NCI-H345 (cell line): ENCODE measurements at places on chromosomes 3 and 15.
A peak's percentile ranks its signal among the peaks of the same experiment; 100 is the strongest.

DNA sequence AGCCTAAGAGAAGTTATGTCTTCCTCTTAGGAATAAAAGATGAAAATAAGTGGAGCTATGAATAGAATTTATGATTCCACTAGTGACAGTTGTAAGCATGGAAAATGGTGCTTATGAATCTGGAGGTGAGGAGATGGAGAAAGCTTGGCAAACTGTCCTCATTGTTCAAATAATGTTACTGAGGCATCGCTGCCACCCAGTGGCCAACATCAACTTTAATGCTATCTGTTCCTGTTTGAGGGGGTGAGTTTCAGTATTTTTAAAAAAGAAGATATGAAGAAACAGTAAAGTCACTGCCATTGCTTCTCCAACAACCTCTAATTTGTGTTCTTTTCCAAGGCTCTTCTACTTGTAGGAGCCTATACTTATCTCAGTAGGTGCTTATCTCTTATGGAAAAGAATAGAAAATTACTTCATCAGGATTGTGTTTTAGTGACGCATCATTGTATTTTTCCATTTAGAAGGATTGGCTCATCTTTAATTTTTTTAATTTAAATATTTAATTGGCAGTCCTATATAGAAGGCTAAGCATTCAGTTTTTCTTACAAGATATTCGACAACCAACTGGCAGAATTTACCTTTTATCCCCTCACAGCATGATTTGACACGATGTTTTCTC is 260.4 kb upstream of the P2RY1 start:
- peak; percentile 35 for DNase-seq

DNA sequence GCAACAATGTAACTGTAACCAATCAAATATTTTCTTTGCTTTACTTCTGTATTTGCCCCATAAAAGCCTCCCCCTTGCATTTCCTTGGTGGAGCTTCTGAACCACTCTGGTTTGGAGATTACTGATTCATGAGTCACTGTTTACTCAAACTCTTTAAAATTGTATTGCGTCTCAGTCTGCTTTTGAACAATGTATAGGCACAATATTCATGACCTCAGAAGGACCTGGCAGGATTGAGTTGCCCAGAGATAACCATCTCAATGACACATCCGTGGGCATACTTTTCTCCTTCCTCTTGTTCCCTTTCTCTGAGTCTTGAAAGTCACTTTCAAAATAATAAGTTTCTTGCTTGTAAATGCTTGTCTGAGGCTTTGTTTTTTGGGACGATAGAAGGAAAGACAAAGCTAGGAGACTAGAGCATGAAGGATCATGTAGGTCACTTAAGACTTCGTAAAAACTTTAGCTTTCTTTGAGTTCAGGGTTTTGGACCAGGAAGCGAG is 57.1 kb upstream of the POU1F1 start:
- no peak for DNase-seq

- DNase-seq: no peak
Measured at GRCh38 chr3:99825004-99825640, 7.5 kb downstream of the CMSS1 start.

DNA sequence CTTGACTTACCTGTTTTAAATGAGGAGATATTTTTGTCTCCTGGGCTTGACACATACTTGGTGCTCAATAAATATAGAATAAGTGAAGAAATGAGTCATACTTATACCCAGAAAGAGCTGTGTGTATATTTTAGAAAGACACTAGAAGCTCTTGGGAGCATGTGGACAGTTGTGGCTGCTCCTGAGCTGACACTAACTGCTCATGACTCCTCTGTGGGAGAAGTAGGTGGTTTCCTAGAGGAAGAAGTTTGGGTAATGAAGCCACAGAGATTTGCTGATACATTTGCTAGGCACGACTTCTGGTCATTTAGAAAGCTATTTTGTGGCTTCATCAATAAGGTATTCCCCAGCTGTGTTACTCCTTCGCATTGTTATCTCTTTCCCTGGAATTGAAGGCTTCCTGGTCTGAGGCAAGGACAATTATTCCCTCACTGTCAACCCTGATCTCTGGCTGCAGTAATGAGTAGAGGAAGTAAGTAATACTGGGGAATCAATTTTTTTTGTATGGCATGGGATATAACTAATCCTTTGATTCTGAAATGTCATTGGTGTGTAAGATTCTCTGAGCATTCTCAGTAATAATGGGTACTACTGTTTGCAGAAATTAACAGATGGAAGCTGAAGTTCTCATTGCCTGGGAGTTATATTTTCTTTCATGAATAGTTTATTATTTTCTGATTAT is 79.6 kb upstream of the DCBLD2 start:
- no peak for DNase-seq

DNA sequence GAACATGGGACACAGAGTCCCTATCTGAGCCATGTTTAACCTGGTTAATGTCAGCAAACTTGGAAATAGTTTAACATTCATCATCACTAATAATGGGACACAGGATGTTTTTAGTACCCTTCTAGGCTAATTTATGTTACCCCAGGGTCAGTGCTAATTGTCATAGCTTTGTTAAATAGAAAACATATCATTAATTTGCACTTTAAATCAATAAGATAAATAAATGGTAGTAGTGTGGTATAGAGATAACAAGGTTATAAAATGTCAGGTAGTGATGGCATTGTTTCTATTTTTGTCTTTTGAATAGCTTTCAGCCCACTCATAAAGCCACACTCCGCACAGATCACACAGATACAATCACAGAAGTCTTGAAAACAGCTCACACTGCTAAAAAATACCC is 534.9 kb downstream of the MECOM start:
- DNase-seq: no peak

- DNase-seq: no peak
Measured at GRCh38 chr3:34724916-34725499, 914.3 kb upstream of the ARPP21 start.

DNA sequence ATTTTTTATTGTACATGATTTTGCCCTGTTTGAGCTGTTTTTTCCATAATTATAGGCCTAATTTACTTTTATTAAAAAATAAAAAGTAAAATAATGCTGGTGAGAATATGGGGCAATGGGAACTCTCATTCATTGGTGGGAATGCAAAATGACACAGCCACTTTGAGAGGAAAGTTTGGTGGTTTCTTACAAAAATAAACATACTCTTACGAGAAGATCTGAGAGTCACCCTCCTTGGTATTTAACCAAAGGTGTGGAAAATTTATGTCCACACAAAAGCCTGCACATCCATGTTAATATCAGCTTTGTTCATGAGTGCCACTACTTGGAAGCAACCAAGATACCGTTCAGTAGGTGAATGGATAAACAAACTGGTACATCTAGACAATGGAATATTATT is 9.8 kb downstream of the MUC13 start:
- DNase-seq: no peak

GRCh38 chr3:48410205-48411040 is 19.5 kb downstream of the PLXNB1 start:
- DNase-seq: no peak

- DNase-seq: peak; percentile 73
Measured at GRCh38 chr15:92623435-92623834, 32.1 kb downstream of the FAM174B start.

DNA sequence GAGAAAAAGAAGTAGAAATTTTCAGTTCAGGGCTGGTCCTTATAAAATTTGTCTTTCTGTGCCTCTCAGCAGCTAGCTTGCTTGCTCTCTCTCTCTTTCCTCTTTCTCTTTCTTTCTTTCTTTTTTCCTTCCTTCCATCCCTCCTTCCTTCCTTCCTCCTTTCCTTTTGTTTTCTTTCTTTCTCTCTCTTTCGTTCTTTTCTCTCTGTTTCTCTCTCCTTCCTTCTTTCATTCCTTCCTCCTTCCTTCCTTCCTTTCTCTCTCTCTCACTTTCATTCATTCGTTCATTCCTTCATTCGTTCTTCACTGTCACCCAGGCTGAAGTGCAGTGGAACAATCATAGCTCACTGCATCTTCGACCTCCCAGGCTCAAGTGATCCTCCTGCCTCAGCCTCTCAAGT is 69.3 kb upstream of the CPOX start:
- DNase-seq: no peak

GRCh38 chr3:192884777-192885773 is 32.6 kb downstream of the MB21D2 start:
- DNase-seq: no peak

GRCh38 chr3:13420045-13420830 is at the start of gene NUP210:
Gene NUP210, minus strand, starts transcription at chr3:13420322. Its CDS starts 96 bp downstream, at chr3:13420226.
- peak; percentile 43 for DNase-seq

- no peak for DNase-seq
Measured at GRCh38 chr3:25143356-25144025, 284.6 kb upstream of the RARB start.

DNA sequence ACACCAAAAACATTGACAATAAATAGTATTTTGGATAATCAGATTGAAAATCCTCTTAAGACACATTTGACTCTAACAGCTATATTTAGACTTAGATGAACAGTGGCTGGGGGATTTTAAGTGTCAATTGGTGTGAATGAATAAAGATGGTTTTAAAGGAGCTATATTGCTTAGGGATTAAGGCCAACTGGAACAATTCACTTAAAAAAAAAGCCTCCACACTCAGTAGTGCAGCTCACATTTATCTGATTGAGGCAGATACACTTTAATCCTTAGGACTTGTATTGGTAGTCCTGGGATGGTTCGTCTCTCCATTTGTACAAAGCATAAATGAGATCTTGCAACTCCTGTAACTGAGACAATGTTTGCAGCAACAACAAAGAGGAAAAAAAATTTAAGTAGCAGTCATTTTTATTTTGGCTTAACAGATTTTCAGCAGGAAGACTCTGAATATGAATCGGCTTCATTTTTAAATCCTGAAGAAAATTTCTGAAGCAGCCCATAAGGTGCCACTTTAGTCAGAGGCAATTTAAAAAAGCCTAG is 112.0 kb downstream of the UACA start:
- no peak for DNase-seq

DNA sequence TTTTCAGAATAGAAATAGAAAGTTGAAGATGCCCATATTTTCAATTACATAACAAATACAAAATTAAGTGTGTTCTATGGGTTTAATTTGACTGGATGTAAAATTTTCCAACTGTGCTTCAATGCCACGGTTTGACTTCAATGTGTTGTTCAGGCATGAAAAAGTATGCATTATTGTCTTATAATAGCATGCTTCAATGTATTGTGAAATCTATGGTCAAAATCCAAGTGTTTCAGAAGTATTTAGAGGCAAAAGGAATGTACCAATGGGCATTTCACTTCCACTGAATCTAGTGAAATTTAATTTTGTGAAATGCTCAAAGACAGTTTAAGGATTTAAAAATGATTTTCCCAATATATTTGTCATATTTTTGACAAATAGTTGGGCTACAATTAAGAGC is 16.0 kb downstream of the NEK10 start:
- DNase-seq: no peak
